RPMI7951 (cell line): ENCODE measurements at places on chromosomes 3 and 15. TPM values are rescaled to one million over a fixed set of nuclear protein-coding genes. Genes with fewer than 3 reads are reported as not detected.

DNA sequence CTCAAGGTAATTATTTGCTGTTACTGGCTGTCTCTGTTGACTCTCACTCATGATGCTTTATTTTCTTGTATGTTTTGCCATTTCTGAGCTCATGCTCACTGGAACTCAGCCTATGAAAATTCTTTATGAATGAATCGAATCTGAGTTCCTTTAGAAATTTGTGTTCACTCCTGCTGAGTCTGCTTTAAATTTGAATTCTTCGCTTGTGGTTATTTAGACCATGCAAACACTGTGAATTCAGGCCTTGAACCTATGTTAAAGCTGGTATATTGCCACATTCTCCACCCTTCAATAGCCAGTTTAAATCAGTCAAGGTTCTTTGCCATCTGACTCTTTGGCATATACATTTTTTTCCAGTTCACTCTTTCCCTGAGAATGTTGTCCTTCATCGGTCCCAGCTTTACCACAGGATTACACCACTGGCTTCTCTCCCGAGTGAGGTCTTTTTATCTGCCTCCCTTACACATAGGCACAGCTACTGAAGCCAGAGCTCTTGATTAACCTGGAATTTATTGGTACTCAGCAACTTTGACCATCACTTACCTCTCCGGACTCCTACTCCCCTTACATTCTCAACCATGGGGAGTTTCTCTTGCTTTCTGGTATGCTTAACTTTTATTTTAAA is 400.6 kb downstream of the VPS13C start:
- no peak for DNase-seq

The PRRT3 gene
- 0.98 and 1.2 TPM in 2 replicates for total RNA-seq

The TMC3 gene
- not detected in 2 replicates for total RNA-seq

DNA sequence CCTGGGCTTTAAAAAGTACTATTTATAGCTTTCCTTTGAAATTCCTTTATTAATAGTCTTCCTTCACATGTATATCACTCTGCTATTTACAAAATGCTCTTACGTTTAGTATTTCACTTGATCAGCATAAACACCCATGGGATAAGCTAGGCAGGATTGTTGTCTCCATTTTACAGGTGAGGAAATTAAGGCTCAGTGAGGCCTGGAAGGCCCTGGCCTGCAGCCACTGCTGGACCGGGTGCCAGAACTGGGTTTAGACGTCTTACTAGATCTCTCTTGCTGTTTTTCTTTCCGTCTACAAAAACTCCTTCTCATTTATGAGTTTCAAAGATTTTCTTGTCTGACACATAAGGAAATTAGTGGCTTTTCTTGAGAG is 236.4 kb downstream of the LPP start:
- no peak for DNase-seq

The CTXN2 gene
- total RNA-seq = not detected in 2 replicates

The TGM5 gene
- not detected in 2 replicates for total RNA-seq

DNA sequence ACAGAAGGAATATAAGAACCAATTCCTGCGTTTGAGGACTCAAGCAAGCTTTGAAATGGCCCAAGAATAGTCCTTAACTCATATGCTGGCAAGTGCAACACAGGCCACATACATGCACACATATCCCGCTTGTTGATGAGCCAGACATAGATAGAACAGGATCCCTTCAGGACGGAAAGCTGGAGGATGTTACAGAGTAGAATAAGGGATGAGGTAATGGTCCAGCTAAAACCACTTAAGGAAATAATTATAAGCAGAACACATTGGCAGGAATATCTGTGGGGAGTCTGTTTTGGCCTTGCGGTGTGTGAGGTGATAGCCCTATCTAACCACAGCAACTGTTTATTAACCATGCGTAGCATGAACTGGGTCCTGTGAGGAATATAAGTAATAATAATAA is 25.0 kb downstream of the SCG3 start:
- DNase-seq = peak; percentile 25

DNA sequence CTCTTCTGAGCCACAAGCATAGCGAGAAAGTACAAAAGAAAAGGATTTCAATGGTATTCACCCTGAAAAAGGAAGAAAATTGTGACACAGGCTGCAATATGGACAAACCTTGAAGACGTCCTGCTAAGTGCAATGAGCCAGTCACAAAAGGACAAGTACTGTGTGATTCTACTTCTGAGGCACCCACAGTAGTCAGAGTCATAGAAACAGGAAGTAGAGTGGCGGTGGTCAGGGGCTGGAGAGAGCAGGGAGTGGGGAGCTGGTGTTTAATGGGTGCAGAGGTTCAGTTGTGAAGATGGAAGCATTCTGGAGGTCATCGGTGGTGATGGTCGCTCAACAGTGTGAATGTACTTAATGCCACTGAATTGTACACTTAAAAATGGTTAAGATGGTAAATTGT is 180.5 kb downstream of the APBA2 start:
- no peak for DNase-seq

The SEC62 gene
- total RNA-seq = 21.3 and 25.8 TPM in 2 replicates

- DNase-seq = no peak
Observed at GRCh38 chr3:114427285-114428043, 133.6 kb downstream of the TIGIT start.

The SLC22A14 gene
- 0.12 and 0.20 TPM in 2 replicates for total RNA-seq

DNA sequence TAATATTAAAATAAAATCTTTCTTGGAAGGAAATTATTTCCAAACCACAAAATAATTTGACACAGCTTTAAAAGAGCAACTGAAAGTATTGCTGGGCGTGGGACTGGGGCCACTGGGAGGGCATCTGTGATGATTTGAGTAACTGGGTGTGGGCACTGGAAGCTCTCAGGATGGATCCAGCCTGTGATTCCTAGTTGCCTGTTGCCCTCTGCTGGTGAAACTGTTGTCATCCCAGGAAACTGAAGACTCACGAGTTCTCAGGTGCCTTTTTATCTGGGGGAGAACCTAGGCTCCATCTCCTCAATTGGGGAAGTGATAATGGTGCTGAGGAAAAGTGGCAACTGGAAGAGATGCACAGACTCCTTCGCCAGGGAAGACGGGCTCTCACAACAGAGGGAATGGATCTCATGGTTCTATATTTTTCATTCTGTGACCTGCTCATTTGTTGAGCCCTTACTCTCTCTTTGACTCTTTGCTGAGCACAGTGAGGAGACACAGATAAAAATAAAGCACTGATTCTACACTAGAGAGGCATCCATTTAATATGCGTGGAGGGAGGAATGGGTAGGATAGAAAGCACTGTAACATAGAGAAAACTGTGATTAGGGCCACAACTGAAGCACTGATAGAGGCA is 61.6 kb downstream of the TPRG1 start:
- peak; percentile 76 for DNase-seq

The RASL12 gene
- 0.39 and 0.48 TPM in 2 replicates for total RNA-seq

DNA sequence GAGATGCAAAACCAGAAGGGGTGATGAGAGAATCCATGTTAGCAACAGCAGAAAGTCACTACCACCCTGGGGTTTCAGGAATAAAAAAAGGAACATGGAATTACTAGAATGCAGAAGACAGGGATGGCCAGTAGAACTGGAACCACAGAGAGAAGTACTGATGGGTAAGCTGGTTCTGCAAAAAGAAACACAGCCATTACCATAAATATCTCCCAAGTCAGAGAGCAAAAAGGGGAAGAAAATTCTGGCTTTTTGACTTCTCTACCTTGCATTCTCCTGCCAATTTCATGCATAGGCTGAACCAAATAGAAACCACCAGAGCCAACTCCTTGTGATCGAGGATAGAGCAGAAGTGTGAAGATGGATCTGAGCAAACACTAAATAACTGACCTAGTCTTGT is 550.4 kb upstream of the NAALADL2 start:
- DNase-seq = no peak

DNA sequence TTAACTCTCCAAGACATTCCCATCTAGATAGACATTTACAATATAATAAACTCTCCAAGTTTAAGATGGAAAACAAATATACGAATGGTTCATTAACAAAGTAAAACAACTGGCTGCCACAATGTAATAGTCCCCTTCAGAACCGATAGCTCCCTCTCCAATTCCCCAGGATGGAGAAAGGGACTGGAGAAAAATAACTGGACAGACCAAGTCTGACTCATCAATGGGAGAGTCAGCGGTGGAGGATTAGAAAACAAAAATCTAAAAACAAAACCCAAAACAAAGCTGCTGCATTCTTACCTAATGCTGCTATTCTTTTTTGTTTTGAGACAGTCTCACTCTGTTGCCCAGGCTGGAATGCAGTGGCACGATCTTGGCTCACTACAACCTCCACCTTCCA is 468.1 kb downstream of the SHQ1 start:
- DNase-seq = peak; percentile 65

DNA sequence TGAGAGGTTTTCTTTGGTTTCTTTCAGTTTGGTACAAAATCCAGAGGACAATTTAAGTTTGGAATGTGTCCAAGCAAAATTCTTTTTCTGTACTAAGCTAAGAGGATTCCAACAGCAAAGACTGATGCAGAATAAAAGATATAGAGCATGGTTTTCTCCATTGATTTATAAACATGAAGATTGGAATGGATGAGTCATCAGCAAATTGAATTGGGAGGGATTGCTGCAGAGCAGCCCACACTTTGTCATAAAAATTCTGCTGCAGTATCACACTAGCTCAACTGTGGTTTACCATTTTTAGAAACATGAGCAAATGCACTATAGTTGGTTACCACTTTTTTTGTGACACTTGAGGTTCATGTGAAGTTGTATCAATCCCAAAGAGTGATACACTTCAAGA is 16.1 kb upstream of the LARP6 start:
- DNase-seq = peak; percentile 73

The RTP3 gene
- total RNA-seq = not detected in 2 replicates

DNA sequence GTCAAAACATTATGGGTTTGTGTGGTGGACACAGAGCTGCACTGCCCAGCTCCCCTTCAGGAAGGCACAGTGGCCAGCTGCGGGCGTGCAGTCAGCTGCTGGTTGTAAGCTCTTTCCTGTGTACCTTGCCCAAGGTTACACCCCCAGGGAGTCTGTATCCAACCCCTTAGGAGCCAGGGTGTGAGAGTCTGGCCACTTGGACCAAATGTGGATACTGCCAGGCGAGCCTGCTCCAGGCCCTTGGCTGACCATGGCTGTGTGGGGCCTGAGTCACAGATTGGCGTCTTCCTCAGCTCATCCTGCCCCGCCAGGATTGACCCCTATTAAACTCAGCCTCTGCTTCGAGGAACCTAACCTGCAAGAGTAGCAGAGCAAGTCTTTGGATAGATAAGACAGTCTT is 56.9 kb downstream of the ABHD5 start:
- peak; percentile 72 for DNase-seq

DNA sequence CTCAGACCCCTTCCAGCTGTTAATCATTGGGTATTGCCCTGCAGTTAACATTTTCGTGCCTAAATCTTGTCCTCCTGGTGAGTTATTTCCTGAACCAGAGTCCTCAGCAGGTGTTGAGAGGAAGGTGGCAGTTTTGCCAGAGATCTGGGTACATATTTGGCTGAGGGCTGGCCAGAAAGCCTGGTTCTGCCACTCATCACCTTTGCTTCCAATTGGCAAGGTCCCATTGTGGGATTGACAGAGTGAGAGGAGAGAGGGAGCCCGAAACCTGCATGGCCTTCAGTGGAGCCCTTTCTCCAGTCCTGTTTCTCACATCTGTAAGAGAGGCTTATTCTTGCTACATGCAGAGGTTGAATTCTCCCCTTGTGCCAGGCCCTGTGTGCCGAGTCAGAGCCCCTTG is 8.9 kb upstream of the TKT start:
- no peak for DNase-seq

The KIF7 gene
- total RNA-seq = 2.9 and 4.7 TPM in 2 replicates

DNA sequence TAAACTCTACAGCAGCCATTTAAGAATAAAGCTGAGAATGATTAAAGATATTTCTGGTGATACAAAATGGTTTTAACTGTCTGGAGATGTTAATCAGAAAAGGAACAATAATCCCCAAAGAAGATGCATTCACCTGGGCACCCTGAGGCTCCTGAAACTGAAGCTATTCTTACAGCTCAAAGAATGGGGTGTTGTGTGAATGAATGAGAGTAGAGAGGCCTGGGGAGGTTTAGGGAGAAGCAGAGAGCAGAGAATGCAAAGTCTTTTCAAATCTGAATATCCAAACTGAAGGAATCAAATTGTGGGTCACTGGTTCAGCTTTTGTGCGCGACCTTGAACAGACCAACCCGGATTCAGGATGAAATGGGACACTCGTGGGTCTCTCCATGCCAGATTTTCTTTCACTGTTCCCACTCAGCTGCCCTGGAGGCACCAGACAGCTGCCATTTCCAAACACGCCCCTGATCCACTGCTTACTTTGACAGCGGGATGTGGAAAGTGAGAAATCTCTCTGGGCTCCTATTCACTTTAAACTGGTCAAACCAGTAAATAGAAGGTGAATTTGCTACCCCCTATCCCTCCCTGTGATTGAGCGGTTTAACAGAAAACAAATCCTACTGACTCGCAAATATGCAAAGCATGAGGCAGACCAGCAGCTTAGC is 485.5 kb upstream of the THBS1 start:
- DNase-seq = peak; percentile 46

GRCh38 chr3:114089675-114090074 is 33.1 kb downstream of the QTRT2 start:
- DNase-seq = no peak

GRCh38 chr3:44021651-44022594 is 219.8 kb upstream of the TOPAZ1 start:
- DNase-seq = no peak

The ITIH4 gene
- total RNA-seq = 0.48 and 0.68 TPM in 2 replicates

DNA sequence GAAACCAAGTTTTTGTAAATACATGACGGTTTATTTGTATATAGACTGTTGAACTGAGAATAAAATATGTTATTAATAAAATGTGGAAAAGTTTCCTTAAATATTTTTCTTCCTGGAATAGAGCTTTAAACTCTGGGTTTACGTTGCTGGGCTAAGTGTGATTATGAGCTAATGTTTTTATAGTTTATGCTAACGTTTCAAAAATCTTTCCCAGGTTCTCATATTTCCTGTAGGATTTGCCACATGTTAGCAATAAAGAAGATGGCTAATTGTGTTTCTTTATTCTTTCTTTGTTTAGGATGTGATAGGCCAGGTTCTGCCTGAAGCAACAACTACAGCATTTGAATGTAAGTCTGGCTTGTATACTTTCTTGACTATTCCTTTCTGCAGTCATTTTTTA is 7.2 kb downstream of the MAP2K5 start:
- DNase-seq = no peak

The TMEM108 gene
- 0.12 and 0.39 TPM in 2 replicates for total RNA-seq

DNA sequence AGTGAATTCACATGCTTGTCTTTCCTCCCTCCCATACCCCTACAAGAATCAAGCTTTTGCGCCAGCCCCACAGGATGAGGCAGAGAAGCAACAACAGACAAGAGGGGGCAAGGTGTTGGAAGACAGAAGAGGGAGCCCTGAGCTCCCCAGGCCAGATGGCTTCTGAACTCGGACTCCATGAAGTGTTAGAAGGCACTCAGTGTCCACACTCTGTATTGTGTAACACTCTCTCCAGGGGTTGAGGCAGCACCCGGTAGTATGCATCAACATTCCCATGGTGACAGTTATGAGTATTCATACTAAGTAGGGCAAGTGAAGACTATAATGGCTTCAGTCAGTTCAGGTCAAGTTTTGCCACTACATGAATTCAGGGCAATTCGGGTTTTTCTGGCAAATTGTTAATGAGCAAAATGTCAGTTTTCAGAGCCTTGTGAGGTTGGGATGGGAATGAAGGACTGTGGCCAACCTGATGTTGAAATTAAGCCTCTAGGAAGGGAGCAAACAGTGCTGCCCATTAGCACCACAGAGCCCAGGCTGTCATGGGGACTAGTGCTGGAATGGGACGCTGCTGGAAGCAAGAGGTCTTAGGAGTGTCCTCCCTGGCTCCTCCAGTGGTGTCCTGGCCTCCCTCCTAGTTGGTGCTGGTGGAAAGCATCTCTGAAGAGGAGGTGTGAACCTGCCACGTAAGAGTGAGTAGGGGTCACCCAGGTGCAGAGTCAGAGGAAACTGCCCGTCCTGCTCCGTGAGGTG is 79.4 kb downstream of the KLF15 start:
- DNase-seq = no peak

- DNase-seq = no peak
Observed at GRCh38 chr15:29541309-29541708, 271.7 kb upstream of the NSMCE3 start.
